Heart right ventricle (tissue), 16 donors: ENCODE measurements at places on chromosomes 2 and 18. TPM values are rescaled to one million over a fixed set of nuclear protein-coding genes. Genes with fewer than 3 reads are reported as not detected.

- no peak for DNase-seq
These were observed 151.0 kb upstream of the PID1 start for GRCh38 chr2:229422063-229422462.

Gene RUFY4
- total RNA-seq, result not detected

GRCh38 chr2:101153077-101153707 lies 2.0 kb upstream of the TBC1D8 start:
- no peak for DNase-seq

Gene CLEC4F
- not detected for total RNA-seq

GRCh38 chr2:139427164-139427563 lies 647.0 kb upstream of the NXPH2 start:
- DNase-seq, result no peak

DNA sequence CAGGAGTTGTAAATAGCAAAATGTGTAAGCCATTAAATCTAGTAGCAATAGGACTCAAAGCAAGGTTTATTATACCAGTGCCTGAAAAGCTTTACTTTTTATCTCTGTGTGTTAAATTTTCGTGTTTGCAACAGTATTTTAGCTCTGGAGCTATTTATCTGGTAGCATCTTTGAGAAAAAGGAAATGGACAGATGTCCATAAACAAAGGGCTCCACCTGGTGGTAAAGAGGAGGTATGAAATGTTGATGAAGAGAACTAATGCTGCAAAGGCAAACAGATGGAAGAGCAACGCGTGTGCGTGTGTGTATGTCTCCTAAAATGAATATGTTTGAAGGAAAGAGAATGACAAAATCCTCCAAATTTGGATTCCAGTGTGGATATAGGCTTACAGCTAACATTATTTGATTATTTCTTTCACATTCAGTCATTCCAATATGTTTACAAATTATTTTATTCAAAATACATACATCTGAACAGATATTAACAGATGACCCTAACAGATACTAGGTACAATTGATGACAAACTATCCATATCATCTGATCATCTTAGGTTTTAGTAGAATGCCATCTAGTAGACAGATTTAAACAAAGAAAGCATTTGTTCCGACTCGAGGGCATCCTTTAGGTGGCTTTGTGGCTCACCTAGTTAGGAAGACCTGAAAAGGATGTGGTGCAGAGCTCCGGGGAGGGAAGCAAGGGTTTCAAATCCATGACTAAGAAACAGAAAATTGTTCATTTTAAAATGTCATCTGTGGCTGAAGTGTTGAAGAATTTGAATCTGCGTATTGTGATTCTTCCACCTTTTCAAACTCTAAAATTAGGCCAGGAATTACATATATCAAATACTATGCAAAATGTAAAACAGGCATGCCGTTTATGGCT lies 383.3 kb downstream of the MTX2 start:
- no peak for DNase-seq

DNA sequence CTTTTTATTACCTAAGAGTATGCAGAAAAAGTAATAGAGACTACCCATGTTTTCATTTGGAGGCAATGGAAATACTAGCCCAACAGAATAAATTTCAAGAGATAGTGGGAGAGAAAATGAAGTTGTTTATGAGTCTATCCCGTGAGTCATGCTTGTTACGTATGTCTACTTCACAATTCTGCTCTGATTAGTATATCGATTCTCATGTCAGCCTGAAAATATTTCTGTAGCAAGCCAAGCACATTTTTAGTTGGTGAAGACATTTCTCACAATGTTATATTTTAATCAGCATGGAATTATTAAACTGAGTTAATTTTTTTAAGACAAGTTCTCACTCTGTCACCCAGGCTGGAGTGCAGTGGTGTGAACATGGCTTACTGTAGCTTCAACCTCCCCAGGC lies 346.1 kb downstream of the RPRM start:
- DNase-seq, result no peak

DNA sequence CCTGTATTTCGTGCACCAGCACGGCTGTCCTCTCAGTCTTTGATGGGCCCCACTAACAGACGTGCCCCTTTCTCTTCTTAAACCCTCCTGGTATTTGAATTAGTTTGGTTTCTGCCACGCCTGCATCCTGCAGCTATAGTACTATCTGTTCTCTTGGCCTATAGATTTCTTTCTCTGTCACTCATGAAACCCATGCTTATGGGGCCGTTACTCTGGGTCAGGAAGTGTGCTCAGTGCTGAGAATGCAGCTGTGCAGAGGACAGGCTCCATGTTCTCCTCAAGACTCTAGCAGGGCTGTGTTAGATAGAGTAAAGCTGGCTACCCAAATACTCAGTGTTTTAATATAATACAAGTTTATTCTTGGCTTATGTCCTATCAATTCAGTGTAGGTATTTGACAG lies 180.0 kb downstream of the INSIG2 start:
- no peak for DNase-seq

GRCh38 chr2:208129744-208130711 lies at the start of gene CRYGC:
TSS of gene CRYGC (minus strand) at chr2:208129828. CDS start at chr2:208129792, 36 bp downstream.
- DNase-seq, result no peak

DNA sequence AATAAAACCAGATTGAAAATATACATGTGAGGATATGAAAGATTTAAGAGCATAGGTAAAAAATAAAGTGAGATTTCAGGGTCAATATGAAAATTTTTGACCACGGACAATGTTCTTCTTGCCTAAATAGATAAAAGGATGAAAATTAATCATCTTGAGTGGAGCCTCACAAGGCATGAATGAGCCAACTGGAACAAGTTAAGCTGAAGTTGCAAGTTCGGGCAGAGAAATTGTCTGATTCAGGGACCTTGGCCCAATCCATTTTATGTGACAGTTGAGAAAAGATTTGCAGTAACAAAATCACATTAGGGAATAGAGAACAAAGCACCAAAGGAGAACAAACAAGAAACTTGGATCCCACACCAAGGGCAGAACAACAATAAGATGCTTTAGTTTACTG lies 305.3 kb downstream of the TMX3 start:
- no peak for DNase-seq

GRCh38 chr18:76376668-76377358 lies 118.2 kb downstream of the ZNF516 start:
- DNase-seq, result no peak

Gene LCT
- not detected for total RNA-seq

GRCh38 chr18:8162802-8163201 lies 446.4 kb upstream of the RAB12 start:
- DNase-seq, result no peak

DNA sequence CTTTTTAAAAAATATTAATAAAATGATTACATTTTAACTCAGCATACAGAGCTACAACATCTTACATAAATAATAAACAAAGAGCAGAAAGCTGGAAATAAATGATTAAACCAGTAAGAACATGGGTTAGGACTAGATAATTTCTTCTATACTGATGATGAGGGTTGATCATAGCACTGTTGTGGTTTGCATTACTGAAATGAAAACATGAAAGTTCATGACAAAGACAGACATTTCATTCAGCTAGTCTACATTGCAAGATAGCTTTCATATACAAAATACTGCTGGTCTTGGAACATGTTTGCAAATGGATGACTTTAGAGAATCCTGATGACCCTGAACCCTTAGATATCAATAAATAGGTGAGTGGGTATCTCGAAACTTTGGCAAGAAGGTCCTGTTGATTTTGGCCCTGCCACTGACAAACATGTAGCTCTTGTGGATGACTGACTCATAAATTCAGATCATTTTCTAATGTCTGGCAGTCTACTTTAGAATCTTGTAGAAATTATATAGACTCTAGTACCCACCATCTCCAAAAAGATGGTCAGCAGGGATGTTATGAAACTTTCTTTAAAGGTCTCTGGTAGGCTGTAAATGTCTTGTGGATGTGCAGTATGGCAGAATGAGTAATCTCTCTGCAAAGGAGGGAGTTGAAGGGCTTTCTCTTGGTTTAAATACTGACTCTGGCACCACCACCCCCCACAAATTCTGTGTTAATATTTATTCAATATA lies 15.5 kb upstream of the CDC42EP3 start:
- DNase-seq, result no peak

DNA sequence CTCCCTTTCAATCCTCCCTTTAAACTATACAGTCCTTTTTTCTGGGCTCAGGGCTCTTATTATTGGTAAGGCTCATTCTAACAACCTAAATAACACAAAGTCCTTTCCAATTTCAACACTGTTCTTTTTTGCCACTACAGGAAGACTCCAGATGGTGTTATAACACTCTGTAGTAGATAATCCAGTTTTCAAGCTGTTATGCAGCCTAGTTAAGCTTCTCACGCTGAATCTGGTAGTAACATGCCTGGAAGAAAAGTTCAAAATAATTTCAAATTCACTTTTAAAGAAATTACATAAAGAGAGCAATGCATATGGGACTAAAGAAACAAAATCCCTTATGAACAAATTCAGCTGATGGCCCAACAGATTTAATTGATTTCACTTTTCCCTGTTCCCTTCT lies 3.2 kb upstream of the MPP4 start:
- DNase-seq, result no peak

DNA sequence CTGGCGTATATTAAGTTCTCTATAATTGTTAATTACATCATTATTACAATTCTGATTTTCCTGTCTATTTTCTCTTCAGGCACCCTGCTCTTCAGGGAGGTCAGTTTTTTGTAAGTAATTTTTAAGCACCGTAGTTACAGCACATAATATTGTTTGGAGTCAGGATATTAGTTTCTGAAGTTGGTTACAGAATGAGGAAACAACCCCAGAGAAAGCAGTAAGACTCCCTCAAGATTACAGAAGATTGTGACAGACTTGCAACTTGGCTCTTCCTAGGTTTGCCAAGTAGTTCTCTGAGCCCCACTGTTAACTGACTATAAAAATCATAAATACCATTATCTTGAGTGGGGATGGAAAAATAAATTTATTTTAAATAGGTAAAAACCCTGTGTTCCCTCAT lies 921 bp downstream of the RPE start:
- no peak for DNase-seq

DNA sequence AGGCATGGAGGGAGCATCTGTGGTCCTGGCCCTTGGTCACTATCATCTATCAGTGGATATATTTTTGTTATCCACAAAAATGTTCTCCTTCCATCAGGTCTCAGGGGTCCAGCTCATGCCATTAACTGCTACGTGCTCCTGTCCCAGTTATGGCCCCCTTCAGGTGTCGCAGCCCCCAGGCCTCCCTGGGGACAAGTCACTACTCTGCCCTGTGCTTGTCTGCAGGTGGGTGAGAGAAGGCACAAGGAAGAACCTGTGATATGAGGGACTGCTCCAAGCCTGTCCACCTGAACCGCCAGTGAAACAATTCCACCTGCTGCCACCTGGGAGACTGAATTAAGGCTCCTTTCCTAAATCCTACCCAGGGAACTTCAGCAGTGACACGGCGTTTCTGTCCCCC lies 229.6 kb upstream of the ID2 start:
- no peak for DNase-seq

- no peak for DNase-seq
These were observed 20.8 kb upstream of the MBP start for GRCh38 chr18:77153404-77153803.

Gene SERPINB3
- not detected for total RNA-seq

Gene EGR4
- not detected for total RNA-seq

DNA sequence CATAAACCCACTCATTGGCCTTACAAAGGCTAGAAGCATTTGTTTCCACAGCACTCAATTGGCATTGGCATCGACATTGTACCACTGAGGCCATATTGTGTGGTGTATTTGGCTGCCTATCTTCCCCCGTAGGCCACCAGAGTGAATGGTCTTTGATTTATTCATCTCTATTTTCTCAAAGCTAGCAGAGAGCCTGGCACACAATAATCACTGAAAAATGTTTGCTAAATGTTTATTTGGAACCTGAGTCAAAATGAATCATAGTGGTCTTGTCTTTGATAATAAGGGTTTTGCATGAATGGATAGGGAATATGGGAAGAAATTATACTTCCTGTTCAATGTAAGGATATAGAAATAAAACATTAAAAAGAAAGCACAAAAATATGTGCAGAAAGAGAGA lies 107.3 kb upstream of the SLC8A1 start:
- no peak for DNase-seq

DNA sequence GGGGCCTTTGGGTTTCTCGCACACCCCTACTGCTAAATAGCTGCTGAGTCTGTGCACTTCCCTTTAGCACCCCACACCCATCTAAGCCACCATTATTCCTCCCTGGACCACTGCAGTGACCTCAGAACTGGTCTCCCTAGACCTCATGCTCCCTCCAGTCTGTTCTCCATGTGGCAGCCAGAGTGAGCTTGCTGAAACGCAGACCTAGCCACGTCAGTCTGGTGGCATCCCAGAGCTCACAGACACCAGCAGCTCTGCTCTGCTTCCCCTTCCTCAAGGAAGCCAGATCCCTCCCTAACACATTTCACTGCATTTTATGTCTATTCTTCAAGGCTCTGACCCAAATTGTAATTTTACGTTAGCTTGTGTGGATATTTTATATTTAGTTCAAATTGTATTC lies 144.4 kb downstream of the DYSF start:
- no peak for DNase-seq

DNA sequence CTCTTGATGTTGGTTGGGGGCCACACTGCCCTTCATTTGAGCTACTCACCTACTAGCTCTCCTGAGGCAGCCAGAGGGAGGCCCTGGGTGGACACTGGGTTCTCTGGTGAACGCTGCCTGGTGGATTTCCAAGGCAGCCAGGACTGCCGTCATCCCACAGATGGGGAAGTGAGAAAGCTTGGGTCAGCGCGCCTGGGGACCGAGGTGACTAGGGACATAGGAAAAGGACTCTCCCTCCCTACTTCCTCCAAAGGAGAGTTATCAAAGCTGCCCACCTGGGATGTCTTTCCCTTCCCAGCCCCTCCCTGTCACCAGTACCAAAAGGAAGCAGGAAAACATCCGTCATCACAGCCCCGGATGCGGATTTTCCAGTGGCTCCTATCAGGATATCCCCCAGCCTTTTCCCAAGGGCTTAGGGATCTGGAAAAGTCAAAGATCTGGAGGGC lies 3.8 kb upstream of the SEMA4C start:
- peak; percentile 75 for DNase-seq

DNA sequence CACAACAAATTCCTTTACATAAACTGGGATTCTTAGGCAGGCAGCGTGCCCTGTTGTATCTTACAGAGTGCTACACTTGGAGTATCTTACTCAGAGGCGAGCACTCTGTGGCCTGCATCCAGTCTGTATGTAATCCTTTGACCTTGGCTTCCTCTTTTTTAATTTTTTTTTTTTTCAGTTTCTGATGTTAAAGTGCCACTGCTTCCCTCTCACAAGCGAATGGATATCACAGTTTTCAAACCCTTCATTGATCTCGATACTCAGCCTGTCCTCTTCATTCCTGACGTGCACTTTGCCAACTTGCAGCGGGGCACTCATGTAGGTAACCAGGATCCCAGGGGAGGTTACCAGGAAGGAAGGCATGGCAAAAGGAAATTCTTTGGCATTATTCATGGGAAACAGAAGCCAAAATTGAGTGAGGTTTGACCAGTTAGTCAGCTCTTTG lies 40.4 kb downstream of the GRHL1 start:
- no peak for DNase-seq

Gene C2orf66
- not detected for total RNA-seq

Gene DSG1
- 1.8 TPM for total RNA-seq

DNA sequence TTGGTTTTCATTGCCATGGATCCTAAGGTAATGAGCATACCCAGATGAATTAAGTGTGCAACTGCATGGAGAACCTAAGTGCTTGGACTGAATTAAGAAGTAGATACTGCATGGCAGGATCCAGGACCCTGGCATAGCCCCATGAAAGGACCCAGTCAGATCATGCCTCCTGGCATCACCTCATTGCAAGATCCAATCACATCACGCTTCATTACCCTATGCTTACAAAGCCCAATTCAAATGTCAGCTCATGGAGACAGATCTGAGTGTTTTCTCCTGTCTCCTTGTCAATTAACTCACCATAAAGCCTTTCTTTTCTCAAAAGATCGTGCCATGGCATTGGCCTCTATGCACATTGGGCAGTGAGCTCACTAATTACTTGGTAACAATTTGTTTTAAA lies 519.8 kb upstream of the ZNF804A start:
- no peak for DNase-seq

Gene IL1B
- 1.3 TPM for total RNA-seq

Gene AP1S3
- 0.85 TPM for total RNA-seq
